ENCODE measurements at places on chromosomes 3 and 15.

- no peaks in the 10 kb centered on the region for H3K4me1 ChIP-seq
- H3K36me3 ChIP-seq = no peaks in the 10 kb centered on the region
- DNase-seq = no peak
- no peak overlapping the region for H3K4me3 ChIP-seq
- no peaks in the 10 kb centered on the region for H3K27me3 ChIP-seq
- H3K27ac ChIP-seq = no peak overlapping the region
Observed at GRCh38 chr3:159458982-159459381, 529.7 kb upstream of the IL12A start.

DNA sequence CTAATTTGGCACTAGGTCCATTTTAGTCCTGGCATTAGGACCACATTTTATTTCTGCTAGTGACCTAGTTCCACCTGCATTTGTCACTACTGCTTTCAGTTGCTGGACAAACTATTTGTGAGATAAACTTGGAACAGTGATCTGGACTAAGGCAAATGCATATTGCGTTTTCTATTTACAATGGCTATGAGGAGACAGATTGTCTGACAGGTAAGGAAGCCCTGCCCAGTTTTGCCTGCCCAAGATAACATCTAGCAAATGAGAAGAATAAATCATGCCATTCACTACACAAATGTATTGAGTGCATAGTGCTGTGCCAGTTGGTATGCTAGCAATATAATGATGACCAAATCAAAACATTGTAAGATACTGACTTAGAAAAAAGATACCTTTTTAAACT lies 245.7 kb downstream of the GRM7 start:
- H3K36me3 ChIP-seq = no peaks in the 10 kb centered on the region
- no peaks in the 10 kb centered on the region for H3K4me1 ChIP-seq
- no peak for DNase-seq

DNA sequence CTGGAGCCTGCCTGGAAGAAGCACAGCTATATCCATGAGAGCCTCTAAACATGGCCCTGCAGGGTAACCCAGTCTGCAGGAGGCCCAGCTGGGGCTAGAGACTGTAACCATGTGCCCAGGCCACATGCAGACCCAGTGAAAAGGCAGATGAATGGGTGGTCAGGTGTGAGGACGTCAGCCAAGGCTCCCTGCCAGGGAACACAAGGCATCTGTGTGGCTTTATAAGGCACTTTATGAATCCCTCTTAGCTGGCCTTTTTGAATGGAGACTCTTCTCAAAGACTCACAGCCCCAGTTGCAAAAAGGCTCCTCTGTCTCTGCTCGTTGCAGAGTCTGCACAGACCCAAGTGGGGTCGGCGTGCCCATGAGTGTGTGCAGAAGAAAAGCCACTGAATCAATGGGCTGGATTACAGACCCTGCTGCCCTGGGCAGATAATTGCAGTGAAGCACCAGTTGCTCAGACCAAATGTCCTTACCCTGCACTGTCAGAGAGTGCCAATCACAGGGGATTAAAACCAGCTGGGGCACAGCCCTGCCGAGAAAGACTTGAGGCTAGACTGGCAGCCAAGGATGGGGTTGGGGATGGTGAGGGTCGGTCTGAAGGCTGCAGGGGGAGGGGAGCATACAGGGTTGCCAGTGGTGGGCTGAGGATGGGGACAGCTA lies 154.2 kb downstream of the RAB11A start:
- H3K4me3 ChIP-seq = no peak overlapping the region
- no peaks in the 10 kb centered on the region for H3K36me3 ChIP-seq
- no peak overlapping the region for H3K27ac ChIP-seq
- peaks cover 28% of the 10 kb centered on the region for H3K27me3 ChIP-seq
- no peak for DNase-seq

DNA sequence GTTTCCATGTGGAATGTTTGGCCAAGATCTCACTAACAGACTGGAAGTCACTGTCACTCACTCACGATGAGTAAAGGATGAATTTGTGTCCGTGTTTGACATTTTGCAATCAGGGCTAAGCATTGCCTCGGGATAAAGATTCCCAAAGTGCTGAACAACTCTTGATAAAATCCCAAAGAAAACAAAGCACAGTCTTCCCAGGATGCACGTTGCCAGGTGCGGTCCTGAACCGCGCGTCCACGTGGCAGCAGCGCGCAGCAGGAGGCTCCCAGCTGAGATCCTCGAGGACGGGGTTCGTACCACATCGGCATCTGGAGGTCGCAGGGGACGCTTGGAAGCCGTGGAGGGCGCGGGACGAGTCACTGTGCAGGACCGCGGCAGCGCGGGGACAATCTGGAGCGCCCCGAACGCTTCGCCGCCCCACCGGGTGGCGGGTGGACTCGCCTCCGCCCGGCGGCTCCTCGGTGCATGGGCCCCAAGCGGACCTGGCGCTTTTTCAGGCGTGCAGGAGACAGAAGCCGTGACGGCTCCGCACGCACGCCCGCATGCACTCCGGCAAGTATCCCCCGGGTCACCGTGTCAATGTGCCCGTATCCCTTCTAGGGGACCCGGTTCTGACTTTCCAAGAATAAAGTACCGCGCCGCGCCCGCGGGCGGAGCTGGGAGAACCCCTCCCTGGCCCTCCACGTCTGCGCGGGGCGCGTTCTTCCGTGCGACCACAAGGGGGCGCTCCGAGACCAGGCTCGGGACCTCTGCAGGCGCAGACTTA lies 17.7 kb downstream of the CPN2 start:
- H3K4me1 ChIP-seq = peaks cover 12% of the 10 kb centered on the region
- H3K36me3 ChIP-seq = no peaks in the 10 kb centered on the region
- DNase-seq = peak; percentile 88

DNA sequence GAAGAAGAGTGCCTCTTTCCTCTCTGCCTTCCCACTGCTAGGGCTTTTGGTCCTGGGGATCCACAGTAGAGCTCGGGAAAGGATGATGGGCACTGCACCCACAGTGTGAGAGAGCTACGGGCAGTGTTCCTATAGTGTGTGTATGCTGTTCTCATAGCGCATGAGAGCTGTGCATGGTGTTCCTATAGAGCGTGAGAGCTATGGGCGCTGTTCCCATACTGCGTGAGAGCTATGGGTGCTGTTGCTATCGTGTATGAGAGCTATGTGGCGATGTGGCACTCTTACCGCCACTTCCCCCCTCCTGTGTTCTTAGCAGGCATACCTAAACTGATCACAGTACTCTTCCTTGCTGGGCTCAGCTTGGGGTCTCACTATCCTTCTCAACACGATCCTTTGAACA lies 213.5 kb downstream of the EDEM1 start:
- no peaks in the 10 kb centered on the region for H3K4me1 ChIP-seq
- DNase-seq = no peak
- H3K27ac ChIP-seq = no peak overlapping the region
- H3K27me3 ChIP-seq = peaks cover 7% of the 10 kb centered on the region

- H3K4me3 ChIP-seq = no peak overlapping the region
- DNase-seq = no peak
- H3K4me1 ChIP-seq = peaks cover 18% of the 10 kb centered on the region
- peaks cover 13% of the 10 kb centered on the region for H3K36me3 ChIP-seq
- H3K27ac ChIP-seq = no peak overlapping the region
Observed at GRCh38 chr15:50676799-50677483, 9.7 kb downstream of the TRPM7 start.

GRCh38 chr3:187040516-187041361 lies 98.6 kb downstream of the RPL39L start:
- no peak for DNase-seq
- peak overlapping the region; percentile 44 for H3K4me3 ChIP-seq
- peaks cover 82% of the 10 kb centered on the region for H3K36me3 ChIP-seq
- no peaks in the 10 kb centered on the region for H3K27me3 ChIP-seq

- no peak overlapping the region for H3K4me3 ChIP-seq
- H3K27ac ChIP-seq = peak overlapping the region; percentile 17
- no peaks in the 10 kb centered on the region for H3K27me3 ChIP-seq
- peaks cover 37% of the 10 kb centered on the region for H3K36me3 ChIP-seq
- H3K4me1 ChIP-seq = peaks cover 41% of the 10 kb centered on the region
Observed at GRCh38 chr3:60046210-60046609, 996.4 kb upstream of the CFAP20DC start.

- DNase-seq = no peak
- no peaks in the 10 kb centered on the region for H3K27me3 ChIP-seq
- peaks cover 2% of the 10 kb centered on the region for H3K36me3 ChIP-seq
Observed at GRCh38 chr15:45064386-45064785, 41.4 kb downstream of the SORD start.

DNA sequence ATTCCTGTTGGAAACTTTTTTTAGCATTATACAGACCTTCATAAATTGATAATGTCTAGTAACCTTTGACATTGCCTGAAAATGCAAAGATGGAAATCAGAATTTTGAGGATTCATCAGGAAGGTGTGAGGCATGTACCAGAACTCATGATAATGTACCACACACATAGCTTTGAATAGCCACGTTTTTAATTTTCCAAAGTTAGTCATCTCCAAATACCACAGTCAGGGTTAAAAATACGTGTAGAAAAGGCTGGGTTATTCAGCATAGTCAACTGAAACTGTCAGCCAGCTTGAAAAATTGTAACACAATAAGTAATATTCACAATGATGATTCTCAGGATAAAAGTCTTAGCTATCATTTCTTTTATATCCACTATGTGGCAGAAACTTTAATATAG lies 102.0 kb upstream of the THRB start:
- DNase-seq = no peak
- no peak overlapping the region for H3K27ac ChIP-seq
- no peaks in the 10 kb centered on the region for H3K27me3 ChIP-seq
- H3K4me3 ChIP-seq = no peak overlapping the region

DNA sequence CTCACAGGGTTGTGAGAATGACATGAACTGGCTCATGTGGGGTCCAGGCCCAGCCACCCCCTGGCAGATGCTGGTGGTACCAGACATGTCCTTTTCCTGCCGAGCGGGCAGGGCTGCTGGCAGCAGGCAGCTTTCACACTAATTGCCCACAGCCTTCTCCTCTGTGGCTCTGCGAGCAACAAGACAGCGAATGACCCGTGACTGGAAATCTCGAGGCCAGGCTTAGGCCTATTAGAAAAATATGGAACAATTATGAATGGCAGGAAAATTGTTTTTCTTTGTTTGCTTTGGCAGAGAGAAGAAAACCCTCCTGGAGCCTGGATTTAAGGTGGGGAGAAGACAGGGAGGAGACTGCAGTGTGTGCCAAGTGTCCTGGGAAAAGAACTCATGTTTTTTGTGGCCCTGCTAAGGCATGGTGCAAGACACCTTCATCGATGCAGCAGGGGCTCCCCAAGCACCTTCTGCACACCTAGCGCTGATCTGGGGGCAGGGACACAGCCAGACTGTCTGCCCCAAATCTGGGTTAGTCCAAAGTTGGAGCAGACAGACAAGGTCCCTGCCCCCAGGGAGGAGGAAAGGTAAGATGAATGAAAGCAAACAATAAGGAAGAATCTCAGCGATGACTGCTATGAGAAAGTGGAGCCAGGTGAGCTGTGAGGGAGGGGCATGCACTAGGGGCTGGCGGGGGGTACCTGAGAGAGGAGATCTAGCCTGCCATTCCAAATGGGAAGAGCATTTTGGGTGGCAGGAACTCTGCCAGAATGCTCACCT lies 193.8 kb upstream of the TLE3 start:
- no peaks in the 10 kb centered on the region for H3K36me3 ChIP-seq
- H3K4me1 ChIP-seq = no peaks in the 10 kb centered on the region
- peaks cover 17% of the 10 kb centered on the region for H3K27me3 ChIP-seq
- no peak overlapping the region for H3K27ac ChIP-seq
- no peak for DNase-seq

GRCh38 chr15:74311734-74312444 lies 55.6 kb downstream of the CYP11A1 start:
- no peak overlapping the region for H3K4me3 ChIP-seq
- no peaks in the 10 kb centered on the region for H3K36me3 ChIP-seq
- no peak overlapping the region for H3K27ac ChIP-seq
- peaks cover 25% of the 10 kb centered on the region for H3K4me1 ChIP-seq
- DNase-seq = no peak

- no peak overlapping the region for H3K27ac ChIP-seq
- H3K4me3 ChIP-seq = no peak overlapping the region
- H3K27me3 ChIP-seq = no peaks in the 10 kb centered on the region
Observed at GRCh38 chr3:105891101-105891500, 22.3 kb upstream of the CBLB start.

GRCh38 chr3:124582621-124583395 lies 147.4 kb upstream of the UMPS start:
- H3K27me3 ChIP-seq = peaks cover 60% of the 10 kb centered on the region
- no peak for DNase-seq
- no peak overlapping the region for H3K4me3 ChIP-seq

- H3K36me3 ChIP-seq = no peaks in the 10 kb centered on the region
- no peaks in the 10 kb centered on the region for H3K4me1 ChIP-seq
- no peak for DNase-seq
- H3K27me3 ChIP-seq = no peaks in the 10 kb centered on the region
Observed at GRCh38 chr3:64667138-64667537, 20.7 kb downstream of the ADAMTS9 start.

DNA sequence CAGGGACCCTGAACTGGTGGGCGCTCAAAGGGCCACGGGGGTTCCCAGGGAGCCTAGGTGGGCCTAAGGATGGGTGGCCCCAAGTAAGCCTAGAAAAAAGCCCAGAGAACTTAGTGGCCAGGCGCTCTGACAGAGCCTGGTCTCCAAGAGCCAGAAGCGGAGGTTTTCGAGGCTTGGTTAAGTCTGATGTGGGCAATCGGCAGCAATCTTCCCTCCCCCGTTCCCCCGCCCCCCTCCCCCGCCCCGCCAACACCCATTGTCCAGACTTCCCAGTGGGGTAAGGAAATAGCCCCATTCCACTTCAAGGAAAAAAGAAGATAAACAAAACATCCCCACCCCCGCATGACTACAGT lies 6.7 kb downstream of the EOMES start:
- H3K36me3 ChIP-seq = peaks cover 19% of the 10 kb centered on the region
- H3K4me1 ChIP-seq = peaks cover 44% of the 10 kb centered on the region
- no peak for DNase-seq
- H3K4me3 ChIP-seq = peak overlapping the region; percentile 79
- H3K27me3 ChIP-seq = peaks cover 60% of the 10 kb centered on the region
- no peak overlapping the region for H3K27ac ChIP-seq

DNA sequence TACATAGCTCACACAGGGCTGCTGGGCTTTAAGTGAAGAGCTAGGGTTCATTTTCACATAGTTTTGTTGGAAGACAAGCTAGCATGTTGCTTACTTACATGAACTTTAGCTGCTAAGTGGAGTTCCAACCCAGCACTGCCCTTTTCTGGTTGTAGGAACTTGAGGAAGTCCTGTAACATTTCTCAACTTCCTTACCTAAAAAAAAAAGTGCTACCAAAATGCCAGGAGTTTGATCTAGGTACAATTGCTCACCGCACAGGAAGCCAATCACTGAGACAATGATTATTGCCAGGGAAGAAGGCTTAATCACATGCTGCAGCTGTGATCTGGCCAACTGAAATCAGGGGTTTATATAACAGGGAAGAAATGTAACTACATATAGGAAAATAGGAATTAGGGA lies 52.8 kb downstream of the IL12A start:
- no peak overlapping the region for H3K4me3 ChIP-seq
- peaks cover 5% of the 10 kb centered on the region for H3K4me1 ChIP-seq
- no peak overlapping the region for H3K27ac ChIP-seq
- peaks cover 44% of the 10 kb centered on the region for H3K27me3 ChIP-seq
- peaks cover 3% of the 10 kb centered on the region for H3K36me3 ChIP-seq
- DNase-seq = no peak
